ENCODE measurements at places on chromosomes 3 and 15. TPM values are rescaled to one million over a fixed set of nuclear protein-coding genes. Genes with fewer than 3 reads are reported as not detected.

- DNase-seq: no peak
These were observed 75.5 kb downstream of the EBLN2 start for GRCh38 chr3:73136941-73137340.

- no peak for DNase-seq
These were observed 98.7 kb downstream of the SMAD6 start for GRCh38 chr15:66800584-66801235.

GRCh38 chr3:77571971-77572715, 532.2 kb downstream of the ROBO2 start:
- no peak for DNase-seq

SIDT1 gene
- 0.18 TPM for total RNA-seq

C3orf49 gene
- total RNA-seq: not detected

- DNase-seq: no peak
These were observed 11.8 kb downstream of the INO80 start for GRCh38 chr15:41104234-41104633.

DNA sequence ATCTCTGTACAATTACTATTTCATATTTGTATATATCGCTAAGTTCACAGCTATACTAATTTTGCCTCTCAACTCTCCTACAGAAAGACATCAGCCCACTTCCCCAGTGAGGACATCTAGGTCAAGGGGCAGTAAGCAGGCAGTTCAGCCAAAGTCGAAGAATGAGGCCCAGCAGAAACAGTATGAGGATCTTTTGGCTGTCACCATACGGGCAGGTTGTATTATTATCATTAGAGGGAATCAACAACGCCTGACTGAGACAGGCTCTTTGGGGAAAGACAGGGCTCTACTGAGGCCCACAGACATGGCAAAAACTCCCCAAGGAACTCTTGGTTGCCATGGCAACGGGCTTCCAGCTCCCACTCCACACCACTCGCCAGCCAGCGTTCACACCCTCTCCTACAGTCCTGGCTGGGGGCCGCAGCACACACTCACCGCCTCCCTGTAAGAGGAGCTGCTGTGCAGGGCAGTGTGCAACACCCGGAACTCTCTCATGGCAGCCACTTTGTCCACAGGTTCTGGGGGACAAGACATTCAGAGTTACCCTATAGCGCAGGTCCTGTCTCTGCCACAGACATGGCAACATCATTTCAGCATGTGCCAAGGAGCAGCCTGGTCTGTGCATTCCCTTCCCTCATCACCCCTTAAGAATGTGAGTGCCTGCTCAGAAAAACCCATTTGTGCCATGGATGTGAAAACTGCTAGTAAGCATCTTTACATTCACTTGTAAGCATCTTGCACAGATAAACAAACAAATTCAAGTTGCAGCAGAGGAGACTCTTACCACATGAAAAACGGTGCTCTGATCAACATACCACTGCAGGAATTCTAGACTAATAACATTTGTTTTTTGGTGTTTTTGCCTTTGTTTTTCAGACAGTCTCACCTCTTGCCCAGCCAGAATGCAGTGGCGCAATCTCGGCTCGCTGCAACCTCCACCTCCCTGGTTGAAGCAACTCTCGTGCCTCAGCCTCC, 8.8 kb downstream of the UBL7 start:
- no peak for DNase-seq

DNA sequence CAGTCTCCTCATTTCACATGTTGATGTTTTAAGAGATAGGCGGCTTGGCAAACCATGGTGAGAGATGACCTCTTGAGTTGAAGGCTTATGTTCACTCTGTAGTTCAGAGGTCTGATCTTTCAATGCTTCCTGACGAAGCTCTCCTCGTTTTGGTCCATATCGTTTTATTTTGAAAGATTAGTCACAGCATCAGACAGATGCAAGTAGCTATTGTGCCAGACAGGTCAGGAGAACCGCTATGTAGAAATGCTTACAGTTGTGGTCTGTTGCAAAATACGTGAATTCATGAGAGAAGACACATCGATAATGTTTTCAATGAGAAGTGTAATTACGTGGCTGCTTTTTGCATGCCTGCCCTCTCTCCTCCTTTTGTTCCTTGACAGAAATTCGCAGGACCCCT, 47.5 kb downstream of the CHL1 start:
- DNase-seq: no peak
